ENCODE measurements at places on chromosomes 4 and X.

- no peak for DNase-seq
Measured at GRCh38 chrX:9853307-9853706, 67.1 kb downstream of the SHROOM2 start.

DNA sequence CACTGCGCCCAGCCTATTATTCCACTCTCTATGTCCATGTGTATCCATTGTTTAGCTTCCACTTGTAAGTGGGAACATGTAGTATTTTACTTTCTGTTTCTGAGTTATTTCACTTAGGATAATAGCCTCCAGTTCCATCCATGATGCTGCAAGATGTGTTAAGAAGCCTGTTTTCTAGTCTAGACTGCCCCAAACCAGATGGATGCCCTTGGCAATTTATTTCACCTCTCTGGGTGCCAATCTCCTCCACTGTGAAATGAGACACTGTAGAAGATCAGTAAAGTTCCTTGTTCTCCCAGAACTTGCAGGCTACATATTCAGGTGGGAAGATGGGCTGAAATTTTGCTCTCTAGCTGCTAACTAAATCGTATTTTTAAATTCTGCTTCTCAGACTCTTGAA, 72.8 kb downstream of the TSPAN5 start:
- no peak for DNase-seq

GRCh38 chr4:128390475-128390996, 102.9 kb upstream of the PGRMC2 start:
- no peak for DNase-seq

- DNase-seq, result no peak
Measured at GRCh38 chrX:133908223-133908955, 77.0 kb downstream of the GPC3 start.

GRCh38 chrX:123336666-123337065, 152.6 kb downstream of the GRIA3 start:
- DNase-seq, result no peak

GRCh38 chr4:8695237-8696219, 103.0 kb downstream of the CPZ start:
- DNase-seq, result no peak

DNA sequence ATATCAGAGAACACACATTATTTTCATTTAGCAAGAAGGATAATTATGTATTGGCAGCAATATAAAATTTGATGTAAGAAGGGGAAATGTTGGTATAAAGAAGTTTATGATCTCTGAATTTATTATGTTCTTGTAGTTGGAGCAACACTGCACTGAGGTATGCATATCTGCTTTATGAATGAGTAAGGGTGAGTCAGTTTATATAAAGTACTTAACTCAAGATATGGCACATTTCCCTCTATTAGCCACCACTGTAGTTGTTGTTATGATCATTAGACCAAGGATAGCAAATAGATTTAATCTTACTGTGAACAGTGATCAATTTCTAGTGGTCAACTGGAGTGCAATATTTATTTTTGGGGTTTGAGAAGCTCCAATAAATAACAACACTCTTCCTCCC, 66.6 kb downstream of the SNX25 start:
- DNase-seq, result no peak

- DNase-seq, result no peak
Measured at GRCh38 chrX:41664375-41664901, 24.3 kb upstream of the GPR34 start.

DNA sequence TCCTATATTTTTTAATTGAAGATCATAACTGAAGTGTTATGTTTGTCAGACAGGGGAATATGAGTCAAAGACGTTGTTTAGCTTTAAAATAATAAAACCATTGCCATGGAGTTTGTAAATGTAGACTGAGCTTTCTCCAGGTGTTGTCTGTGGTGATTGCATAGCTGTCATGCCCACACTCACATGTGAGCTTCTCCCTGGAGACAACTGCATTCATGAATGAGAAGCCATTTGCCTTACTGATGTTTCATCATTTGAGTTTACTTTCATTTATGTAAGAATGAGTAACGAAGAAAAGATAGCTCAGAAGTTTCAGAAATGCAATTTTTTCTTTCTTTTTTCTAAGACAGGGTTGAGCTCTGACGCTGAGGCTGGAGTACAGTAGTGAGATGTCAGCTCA, 339.1 kb downstream of the GALNTL6 start:
- no peak for DNase-seq

DNA sequence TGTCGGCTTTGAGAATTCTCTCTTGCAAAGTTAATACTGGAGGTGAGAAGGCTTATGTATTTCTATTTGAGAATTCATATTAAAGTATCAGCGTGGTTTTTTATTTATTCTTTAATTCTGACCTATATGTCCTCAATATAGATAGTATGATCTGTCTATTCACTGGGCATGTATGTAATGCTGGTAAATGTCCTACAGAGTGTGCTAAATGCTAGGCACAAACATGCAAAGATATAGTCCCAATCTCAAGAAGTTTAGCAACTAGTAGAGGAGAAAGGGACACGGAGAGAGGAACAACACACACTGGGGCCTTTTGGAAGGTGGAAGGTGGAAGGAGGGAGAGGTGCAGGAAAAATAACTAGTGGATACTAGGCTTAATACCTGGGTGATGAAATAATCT, 11.0 kb upstream of the BMPR1B start:
- DNase-seq, result no peak

DNA sequence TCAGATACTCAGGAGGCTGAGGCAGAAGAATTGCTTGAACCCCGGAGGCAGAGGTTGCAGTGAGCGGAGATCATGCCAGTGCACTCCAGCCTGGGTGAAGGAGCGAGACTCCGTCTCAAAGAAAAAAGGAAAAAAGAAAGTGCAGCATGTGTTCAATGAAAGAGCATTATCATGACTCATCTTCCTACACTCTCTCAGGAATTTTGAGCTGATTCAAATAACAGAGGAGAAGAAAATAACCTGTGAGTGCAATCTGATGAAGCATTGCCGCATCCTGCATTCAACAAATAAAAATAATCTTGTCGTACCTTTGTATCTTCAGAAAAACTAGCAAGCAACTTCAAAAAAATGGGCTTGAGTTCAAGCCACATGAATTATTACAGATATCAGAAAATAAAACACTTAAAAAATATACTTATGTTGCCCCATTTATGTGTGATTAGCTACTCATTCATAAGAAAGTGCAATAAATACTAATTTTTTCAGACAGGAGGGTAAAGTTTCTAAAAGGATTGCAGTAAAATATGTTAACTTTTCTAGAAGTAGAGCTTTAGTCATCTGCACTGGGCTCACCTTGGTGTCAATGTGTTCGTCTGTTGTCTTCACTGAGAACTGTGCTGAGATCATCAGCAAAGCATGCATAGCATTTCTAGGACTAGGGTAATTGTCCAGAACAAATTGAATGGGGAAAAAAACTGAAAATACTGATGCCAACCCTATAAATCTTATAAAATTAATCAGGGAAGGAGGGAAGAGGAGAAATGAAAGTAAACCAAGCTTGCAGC, 90.4 kb upstream of the VCX3B start:
- DNase-seq, result no peak

DNA sequence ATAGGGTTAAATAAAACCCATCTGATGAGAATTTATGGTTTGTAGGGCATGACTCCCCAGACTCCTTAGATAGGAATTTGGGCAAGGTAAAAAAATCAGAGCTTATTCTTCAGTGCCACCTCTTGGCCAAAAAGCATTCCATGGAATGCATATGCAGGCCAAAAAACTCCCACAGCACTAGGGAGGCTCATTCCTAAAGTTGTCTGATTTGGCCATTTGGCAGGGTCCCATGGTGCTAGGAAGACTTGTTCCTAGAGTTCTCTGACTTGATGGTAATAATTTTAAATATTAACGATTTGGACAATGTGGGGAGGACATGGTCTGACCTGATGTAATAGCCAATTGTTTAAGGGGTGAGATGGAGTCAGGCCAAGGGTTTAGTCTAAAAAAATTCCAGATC, 93.0 kb downstream of the SPIN4 start:
- no peak for DNase-seq

GRCh38 chr4:20554134-20554533, 146.1 kb upstream of the PACRGL start:
- DNase-seq, result no peak

GRCh38 chr4:70426789-70427188, 29.0 kb downstream of the OPRPN start:
- DNase-seq, result no peak

DNA sequence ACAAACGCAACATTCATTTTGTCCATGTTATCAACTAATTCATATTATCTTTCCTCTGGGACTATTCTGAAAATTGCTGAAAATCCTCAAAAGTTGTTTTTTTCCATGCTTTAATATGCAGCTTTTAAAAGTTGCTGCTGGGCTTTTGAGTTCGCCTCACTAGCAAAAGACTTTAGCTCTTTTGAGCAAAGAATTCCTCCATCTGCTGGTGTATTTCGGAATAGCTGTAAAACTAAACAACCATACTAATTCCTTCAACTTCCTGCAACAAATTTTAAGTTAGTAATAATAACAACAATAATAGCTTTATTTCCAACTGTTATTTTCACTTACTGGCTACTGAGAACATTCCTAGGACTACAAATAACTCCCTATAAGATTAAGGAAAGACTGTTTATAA, 124.5 kb upstream of the PLAC1 start:
- DNase-seq, result no peak

Data from HuH-7.5 (cell line).